ENCODE measurements at places on chromosomes 2 and 18. TPM values are rescaled to one million over a fixed set of nuclear protein-coding genes. Genes with fewer than 3 reads are reported as not detected.
A peak's percentile ranks its signal among the peaks of the same experiment; 100 is the strongest.

GRCh38 chr2:79025421-79025820 lies at the start of gene REG3G:
REG3G (plus strand) TSS chr2:79025702; CDS start chr2:79026094, 392 bp downstream.
- no peak within 1 kb of the TSS for H3K4me3 ChIP-seq
- no peak within 1 kb of the TSS for H3K27ac ChIP-seq
- DNase-seq: no peak

DBI gene
- 273 TPM for total RNA-seq

SERPINB4 gene
- total RNA-seq: 0.40 TPM

ABCB6 gene
- 21.1 TPM for total RNA-seq

GRCh38 chr18:77035380-77036187 lies 97.0 kb downstream of the MBP start:
- H3K27ac ChIP-seq: peak overlapping the region; percentile 95
- peak; percentile 83 for DNase-seq
- H3K4me1 ChIP-seq: peaks cover 24% of the 10 kb centered on the region
- H3K36me3 ChIP-seq: no peaks in the 10 kb centered on the region
- H3K27me3 ChIP-seq: no peaks in the 10 kb centered on the region
- H3K4me3 ChIP-seq: peak overlapping the region; percentile 52
